Ammon's horn (tissue), 1 donor: ENCODE measurements at places on chromosomes 12 and 14.

GRCh38 chr12:105670672-105671071 lies 340.2 kb downstream of the C12orf75 start:
- no peak for DNase-seq

DNA sequence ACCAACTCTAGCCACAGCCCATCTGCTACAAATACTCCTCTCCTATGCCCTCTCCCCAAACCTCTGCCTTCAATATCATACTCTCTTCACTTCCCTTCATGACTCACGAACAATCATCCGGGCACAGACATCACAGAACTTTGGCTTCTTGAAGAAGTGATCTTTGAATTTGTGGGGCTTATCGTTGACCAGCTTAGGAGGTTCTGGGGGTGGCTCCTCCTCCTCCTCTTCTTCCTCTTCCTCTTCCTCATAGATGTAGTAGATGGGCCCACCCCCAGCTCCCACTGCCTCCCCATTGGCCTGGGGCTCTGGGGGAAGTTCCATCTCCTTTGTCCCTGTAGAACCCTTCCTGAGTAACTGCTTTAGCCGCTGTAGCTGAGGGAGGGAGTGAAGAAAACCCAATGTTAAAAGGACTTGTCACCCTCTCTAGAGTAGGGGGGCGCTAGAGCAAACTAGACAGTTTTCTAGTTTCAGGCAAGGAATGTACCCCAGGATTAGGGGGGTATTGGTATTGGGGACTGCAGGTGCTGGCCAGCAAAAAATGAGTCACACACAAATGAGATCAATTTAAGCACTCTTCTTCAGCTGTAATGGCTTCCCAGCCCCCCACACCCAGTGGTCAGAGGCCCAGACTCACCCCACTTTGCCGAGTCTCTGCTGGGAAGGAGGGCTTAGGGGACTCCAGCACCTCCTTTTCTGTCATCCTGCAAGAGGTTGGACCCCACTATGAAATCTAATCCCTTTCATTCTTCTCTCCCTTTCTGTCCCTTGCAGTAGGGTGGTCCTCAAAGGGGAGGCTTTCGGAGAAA lies 1.8 kb downstream of the STAC3 start:
- no peak for DNase-seq

- no peak for DNase-seq
Measured at GRCh38 chr12:80968326-80968725, 30.6 kb upstream of the LIN7A start.

DNA sequence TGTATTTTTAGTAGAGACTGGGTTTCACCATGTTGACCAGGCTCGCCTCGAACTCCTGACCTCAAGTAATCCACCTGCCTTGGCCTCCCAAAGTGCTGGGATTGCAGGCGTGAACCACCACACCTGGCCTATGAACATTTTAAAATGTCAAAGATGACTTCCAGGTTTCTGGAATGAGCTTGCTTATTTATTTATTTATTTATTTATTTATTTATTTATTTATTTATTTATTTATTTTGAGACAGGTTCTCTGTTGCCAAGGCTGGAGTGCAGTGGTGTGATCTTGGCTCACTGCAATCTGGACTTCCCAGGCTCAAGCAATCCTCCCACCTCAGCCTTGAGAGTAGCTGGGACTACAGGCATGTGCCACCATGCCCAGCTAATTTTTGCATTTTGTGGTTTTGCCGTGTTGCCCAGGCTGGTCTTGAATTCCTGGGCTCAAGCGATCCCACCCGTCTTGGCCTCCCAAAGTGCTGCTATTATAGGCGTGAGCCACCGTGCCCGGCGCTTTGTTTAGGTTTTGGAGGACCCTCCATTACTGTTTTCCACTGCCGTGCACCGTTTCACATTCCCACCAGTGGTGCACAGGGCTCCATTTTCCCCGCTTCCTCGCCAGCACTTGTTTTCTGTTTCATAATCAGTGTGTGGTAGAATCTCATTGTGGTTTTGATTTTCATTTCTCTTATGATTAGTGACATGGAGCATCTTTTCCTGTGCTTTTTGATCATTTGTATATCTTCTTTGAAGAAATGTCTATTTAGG lies 6.4 kb upstream of the CFAP251 start:
- no peak for DNase-seq

DNA sequence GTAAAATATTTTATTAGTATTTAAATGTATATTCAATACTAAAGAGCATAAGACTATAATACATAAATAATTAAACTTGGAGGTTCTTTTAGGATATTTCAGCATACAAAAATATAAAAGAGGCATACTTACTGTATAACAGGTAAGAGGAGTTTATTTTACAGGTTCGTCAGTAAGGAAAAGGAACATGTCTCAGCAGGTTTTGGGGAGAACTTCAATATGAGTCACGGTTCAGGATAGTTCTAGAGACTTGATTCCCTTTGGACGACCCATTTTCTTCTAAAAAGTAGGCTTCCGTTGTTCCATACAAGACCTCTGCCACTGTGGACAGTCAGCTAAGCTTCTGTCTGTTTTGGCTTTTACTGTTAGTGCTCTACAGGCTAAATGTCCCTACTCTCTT lies 181.1 kb downstream of the ALX1 start:
- DNase-seq, result no peak

GRCh38 chr12:100346660-100347059 lies 10.2 kb upstream of the SLC17A8 start:
- DNase-seq, result no peak

GRCh38 chr12:58450868-58451482 lies 469.3 kb downstream of the LRIG3 start:
- no peak for DNase-seq

GRCh38 chr12:79069009-79069408 lies 204.4 kb downstream of the SYT1 start:
- no peak for DNase-seq

DNA sequence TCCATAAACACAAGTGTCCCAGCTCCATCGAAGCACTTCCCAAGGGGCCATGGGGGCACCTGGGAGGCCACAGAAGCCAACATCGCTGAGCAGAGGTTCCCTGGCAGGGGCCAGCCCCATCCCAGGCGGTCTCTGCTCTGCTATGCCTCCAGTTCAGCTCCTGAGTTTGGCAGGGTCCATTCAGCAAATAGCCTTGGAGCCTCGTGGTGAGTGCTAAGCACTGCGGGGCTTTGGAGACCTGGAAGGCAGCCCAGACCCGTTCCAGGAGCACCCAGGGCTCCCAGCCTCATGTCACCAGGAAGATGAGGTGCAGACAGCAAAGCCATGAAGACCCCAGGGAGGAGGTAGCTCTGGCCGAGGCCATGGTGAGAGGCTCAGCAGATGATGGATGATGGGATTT lies 109.5 kb downstream of the LGMN start:
- DNase-seq, result no peak
